Tibial artery (tissue), 4 donors: ENCODE measurements at places on chromosomes 3 and 15.

DNA sequence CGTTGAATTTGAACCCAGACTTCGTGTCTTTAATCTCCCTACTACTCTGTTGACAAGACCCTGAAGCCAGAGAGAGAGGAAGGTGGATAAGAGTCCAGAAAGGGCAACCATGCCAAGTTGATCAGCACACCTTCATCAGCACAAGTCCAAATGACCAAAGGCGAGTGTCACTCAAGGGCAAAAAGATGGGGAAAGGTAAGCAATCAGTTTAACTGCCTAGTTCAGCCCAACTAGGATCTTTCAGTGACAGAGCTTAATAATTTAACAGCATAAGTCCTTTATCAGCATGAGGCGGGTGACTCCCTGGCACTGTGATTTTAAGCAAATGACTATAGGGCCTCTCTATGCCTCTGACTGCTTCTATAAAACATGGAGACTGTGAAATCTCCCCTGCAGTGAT lies 6.2 kb downstream of the SUCLG2 start:
- no peak for DNase-seq

DNA sequence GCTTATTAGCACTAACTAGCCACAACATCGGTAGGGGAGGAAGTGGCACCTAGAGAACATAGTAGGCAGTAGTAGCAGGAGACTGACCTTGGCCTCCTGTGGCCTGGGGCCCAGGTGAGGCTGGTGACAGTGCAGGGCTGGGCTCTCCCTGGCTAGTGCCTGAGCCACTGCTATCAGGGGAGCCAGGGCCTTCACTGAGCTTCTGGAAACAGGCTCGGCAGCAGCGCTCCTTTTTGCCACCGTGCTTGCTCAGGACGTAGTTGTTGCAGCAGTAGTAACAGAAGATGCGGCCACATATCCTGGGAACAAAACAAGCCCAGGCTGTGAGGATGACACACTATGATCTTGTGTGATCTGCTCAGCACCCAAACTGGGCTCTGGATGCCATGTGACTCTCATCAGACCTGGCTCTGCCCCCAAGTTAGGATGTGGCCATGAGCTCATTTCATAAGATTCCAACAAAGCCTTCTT lies 15.1 kb downstream of the CXCR6 start:
- DNase-seq: no peak

- no peak for DNase-seq
Measured at GRCh38 chr3:152518346-152518745, 249.6 kb downstream of the MBNL1 start.

GRCh38 chr15:72415304-72415703 lies 17.2 kb downstream of the TMEM202 start:
- DNase-seq: no peak

DNA sequence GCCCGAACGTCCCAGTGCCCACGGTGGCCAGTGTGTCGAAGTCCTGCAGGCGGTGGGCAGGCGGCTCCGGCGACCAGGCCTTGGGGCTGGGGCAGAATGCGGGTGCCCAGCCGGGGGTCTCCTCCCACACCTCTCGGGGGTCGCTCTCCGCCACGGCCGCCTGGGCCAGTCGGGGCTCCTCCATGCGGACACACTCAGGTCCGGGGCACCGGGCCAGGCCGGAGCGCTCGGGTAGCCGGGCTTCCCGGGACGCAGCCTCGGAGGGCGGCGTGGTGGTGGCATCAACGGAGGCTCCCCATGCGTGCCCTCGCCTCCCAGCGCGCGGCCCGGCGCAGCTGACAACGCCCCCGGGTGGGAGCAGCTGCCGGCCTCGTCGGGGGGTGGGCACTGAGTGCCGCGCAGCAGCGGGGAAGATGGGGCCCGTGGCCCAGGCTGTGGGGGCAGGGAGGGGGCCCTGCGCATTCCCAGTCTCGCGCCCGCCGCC lies 30.1 kb upstream of the CERS3 start:
- DNase-seq: no peak

GRCh38 chr15:73986055-73986775 lies 5.9 kb downstream of the STOML1 start:
- DNase-seq: no peak

DNA sequence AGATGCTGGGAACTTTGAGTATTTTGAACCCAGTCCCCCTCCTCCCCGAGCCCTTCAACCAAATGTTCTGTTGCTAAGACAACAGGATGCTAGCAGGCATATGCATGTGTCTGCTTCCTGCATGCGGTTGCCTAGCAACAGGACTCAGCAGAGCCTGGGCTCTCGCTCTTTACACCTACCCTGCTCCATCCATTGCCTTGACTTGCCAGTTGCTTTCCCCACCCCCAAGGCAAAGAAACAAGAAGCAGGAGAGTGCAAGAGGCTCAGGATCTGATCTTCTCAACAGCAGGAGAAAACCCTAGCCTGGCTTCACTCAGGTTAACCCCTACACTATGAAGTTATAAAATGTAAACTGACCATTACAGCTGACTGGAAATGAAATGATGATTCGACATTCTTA lies 393.0 kb downstream of the IGSF11 start:
- no peak for DNase-seq

- DNase-seq: no peak
Measured at GRCh38 chr3:164507886-164508285, 570.4 kb downstream of the SI start.

DNA sequence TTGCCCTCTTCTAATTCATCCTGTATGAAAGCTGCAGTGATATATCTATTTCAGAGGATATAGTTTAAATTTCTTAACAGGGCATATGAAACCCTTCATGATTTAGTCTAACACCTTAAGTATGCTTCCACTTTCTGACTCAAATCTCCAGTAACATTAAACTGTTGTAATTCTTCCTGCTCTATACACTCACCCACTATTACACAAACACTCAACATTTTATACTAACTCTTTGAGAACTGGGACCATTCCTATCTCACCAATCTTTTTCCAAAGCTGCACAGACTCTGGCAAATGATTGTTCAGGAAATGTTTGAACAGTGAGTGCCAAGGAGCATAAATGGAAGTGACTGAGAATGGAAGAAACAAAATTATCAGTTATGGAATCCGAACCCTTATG lies 560.4 kb upstream of the DPPA4 start:
- no peak for DNase-seq

DNA sequence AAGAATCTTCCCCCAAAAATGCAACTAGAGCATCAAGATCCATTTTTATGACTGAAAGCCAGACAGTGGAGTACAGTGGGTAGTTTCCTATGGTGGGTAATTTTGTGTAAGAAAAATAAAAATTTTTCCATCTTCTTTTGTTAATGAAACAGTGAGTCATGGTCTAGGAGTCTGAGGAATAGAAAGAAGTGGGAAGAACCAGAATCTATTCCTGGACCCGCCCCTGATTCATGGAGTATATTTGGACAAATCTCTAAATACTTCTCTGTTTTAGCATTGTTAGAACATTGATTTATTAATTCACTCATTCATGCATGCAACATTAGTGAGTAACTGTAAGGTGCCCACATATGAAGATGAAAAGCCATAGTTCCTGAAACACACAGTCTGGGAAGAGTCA lies 304.5 kb upstream of the GPR149 start:
- DNase-seq: no peak

DNA sequence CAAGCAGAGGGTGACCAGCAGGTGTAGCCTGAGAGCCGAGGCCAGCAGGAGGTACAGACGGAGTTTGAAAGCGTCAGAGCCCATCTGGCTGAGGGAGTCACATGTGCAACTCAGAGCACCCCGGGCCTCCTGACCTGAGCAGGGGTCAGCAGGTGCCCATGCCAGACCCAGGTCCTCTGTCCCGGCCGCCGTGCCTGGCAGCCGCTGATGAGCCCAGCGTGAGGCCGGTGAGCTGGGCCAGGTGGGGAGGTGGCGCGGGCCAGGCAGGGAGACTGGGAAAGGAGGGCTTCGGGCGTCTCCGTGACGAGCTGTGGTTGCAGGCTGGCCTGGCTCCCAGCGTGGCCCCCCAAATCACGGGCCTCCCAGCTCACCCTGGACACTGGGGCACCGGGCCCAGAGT lies 130.9 kb downstream of the CHSY1 start:
- DNase-seq: no peak

GRCh38 chr15:84595660-84596059 lies 5.1 kb upstream of the ZSCAN2 start:
- no peak for DNase-seq

DNA sequence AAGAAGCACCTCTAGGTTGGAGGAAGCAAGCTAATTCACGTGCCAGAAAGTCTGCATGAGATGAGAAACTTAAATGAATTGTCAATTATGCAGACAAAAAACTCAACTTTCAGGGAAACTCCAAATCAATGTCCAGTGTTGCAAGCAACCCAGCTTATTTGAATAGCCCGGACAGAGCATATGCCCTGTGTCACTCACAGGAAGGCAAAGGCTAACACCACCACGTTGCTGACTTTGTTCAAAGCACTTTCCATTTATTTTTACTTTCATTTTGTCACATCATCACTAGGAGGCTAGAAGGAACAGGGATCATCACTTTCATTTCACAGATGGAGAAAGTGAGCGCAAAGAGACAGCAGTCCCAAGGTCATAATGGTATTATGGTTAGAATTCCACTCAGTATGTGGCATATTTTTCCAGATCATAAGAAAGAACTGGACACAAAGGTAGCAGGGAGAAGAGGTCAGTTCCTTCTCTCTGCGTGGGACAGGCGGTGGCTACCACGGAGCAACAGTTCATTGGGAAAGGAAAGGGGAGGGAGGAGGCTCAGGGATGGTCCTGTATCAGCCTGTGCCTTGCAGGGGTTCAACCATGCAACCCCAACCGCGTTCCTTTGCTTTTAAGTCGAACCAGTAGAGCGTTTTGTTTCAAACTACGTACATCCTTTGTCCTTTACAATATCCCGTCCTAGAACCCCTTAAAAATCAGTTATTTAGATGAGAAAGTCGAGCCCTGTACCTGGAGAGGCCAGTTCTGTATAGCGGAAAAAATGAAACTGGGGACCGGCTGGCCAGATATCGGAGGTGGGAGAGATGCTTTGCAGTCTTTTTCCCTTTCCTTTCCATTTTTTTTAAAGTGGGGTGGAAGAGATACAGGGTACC lies 1.1 kb downstream of the HEG1 start:
- no peak for DNase-seq
